ENCODE measurements at places on chromosomes 11 and 22.

- DNase-seq = no peak
Measured at GRCh38 chr11:32851251-32851650, 21.5 kb downstream of the PRRG4 start.

- no peak for DNase-seq
Measured at GRCh38 chr11:61774411-61774810, 18.0 kb downstream of the TMEM258 start.

DNA sequence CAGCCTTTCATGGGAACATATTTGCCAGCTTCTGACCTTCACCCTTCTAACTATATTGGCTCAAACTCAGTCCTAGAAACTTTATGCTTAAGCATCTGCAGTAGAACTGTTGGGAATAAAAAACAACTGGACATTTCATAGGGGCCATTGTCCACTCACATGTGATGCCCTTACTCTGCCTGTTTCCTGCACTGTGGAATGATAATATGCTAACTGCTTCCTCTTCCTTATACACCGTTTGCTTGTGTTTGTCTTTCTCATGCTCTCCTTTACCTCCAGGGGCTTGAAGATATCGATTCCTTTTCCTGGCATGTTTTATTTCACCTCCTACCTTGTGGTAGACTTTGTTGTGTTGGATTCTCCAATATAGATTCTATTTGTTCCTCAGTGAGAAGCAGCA lies 333.0 kb upstream of the DDI1 start:
- DNase-seq = no peak

GRCh38 chr22:50305923-50306566 lies 1.4 kb downstream of the PLXNB2 start:
- DNase-seq = peak; percentile 84

DNA sequence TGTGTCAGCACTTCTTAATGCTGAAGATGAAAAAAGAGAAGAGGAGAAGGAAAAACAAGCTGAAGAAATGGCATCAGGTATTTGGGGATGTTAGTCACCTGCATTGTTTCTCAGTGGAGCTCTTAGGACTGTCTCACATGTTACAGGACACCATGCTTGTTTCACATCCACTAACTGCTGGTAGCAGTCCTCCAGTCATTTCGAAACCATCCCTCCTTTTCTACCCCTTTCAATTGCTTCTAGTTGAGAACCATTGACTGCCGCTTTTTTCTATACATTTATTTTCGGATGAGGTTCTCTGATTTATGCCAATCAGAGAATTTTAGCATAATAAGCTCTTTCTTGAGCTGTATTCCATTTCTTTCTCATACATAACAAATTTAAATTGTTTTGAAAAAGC lies 21.5 kb downstream of the BIRC2 start:
- DNase-seq = peak; percentile 64

DNA sequence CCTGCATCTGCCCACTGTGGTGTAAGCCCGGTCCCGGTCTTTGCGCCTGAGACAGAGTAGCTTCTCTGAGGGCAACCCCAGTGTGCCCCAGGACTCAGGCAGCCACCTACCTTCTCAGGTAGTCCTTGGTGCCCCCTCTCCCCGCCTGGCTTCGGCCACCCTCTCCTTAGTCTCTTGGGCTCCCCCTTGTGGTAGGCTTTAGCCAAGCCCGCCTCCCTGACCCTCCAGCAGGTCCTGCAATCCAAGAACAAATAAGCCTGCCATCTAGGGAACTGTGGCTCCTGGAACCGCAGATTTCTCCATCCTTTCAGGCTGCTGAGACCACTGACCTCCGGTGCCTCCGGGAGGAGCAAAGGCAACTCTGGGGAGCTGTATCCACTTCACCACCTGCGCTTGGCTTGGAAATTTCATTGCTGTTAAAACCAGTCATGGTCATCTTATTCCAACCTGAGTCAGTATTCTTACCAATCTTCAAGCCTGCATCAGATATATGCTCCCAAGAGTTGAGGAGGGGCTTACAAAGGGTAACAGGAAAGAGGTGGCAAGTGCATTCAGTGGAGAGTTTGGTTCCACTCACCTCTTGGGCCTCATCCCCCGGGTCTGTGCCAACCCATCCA lies 52.8 kb upstream of the TENM4 start:
- DNase-seq = peak; percentile 41

DNA sequence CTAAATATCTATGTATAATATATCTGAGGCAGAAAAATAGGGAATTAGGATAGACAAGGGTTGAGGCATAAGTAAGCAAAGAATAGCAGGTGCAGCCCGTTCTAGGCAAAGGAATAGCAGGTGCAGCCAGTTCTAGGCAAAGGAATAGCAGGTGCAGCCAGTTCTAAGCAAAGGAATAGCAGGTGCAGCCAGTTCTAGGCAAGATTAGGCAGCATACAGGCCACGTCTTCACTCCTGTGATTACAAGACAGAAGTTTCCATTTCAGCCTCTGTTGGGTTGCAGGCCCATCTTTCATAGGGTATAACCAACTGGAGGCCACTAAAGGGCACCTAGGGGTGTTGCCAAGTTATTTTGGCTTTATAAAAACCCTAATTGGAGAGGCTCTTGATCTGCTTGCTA lies 28.8 kb upstream of the CHORDC1 start:
- no peak for DNase-seq

- no peak for DNase-seq
Measured at GRCh38 chr22:25183949-25184619, 15.6 kb upstream of the CRYBB3 start.

DNA sequence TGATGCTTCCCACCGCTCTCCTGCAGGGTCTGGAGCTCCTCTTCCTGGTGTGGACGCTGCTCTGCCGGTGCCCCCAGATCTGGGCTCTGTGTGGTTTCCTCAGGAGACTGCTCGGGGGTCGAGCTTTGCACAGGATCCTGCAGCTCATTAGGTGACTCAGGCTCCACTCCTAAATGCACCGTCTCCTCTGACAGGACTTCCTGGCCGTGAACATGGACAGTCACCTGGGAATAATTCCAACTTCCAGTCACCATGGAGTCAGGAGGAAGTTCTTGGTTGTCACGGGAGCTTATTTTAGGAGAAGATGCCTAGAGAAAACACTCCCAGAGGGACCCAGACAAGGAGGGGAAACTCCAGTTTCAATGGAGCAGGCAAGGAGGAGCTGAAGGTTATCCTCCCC lies 11.9 kb downstream of the ZNF202 start:
- DNase-seq = no peak

DNA sequence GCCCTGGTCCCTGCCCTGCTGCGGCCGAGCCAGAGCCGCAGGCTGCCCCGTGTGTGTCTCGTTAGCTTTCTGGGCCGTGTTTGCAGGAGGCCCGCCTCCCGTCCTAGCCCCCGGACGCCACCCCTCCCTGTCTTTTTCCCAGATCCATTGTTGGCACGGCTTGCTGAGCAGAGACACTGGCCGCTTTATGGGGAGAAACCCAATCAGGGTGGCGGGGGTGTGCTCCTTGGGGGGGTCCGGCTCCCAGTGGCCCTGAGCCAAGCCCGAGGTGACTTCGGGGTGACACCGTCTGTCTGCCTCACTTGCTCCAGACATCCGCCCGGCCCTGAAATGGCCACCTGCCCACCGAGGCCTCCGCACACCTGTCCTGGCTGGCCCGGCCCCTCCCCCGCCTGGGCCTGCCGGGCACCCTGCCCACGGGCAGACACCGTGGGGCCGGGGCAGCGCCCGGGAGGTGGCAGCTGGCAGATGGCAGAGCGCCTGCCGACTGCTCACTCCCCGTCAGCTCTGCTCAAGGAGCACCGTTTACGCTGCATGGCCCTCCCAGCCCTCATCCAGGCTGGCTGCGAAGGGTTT lies 43.1 kb upstream of the PPARA start:
- no peak for DNase-seq

GRCh38 chr11:14262271-14262846 lies 96.6 kb downstream of the RRAS2 start:
- DNase-seq = no peak

- no peak for DNase-seq
Measured at GRCh38 chr11:10568486-10568941, at the start of gene LYVE1. Gene LYVE1, minus strand, starts transcription at chr11:10568665. Its CDS starts 133 bp downstream, at chr11:10568532.

DNA sequence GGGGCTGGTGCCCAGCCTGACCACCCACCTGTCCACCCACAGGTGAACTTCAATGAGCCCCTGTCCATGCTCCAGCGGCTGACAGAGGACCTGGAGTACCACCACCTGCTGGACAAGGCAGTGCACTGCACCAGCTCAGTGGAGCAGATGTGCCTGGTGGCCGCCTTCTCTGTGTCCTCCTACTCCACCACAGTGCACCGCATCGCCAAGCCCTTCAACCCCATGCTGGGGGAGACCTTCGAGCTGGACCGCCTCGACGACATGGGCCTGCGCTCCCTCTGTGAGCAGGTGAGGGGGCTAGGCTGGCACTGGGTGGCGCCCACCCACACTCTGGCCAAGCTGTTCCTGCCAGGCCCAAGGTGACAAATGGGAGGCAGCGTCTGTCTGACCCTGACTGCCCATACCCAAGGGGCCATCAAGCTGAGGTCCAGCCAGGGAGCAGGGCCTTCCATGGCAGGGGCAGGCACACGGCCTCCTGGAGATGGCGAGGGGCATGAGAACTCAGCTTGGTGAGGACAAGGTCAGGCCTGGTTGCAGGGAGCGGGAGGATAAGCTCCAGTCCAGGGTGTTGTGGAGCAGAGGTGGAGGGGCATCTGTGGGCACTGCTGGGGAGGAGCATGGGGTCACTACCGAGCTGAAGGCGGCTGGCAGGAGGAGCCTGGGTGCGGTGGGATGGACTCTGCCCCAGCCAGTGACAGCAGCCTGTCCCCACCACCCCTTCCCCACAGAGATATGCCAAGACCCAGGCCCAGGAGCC lies 77.7 kb downstream of the MORC2 start:
- no peak for DNase-seq

GRCh38 chr11:46901156-46901555 lies 17.2 kb downstream of the LRP4 start:
- DNase-seq = no peak

All from MV-4-11 (cell line).